ENCODE measurements at places on chromosomes 7 and 10. TPM values are rescaled to one million over a fixed set of nuclear protein-coding genes. Genes with fewer than 3 reads are reported as not detected.

H2AZ2 gene
- 136 TPM for total RNA-seq

ESYT2 gene
- total RNA-seq, result 71.8 TPM

ITGA8 gene
- not detected for total RNA-seq

CDHR1 gene
- 0.90 TPM for total RNA-seq

LDB3 gene
- under 0.01 TPM for total RNA-seq

CTAGE15 gene
- 1.4 TPM for total RNA-seq

STEAP4 gene
- total RNA-seq, result 3.9 TPM

Data from bronchial epithelial cell (primary cell).